ENCODE measurements at places on chromosomes 1 and 21.

GRCh38 chr1:31788825-31789256, 24.7 kb upstream of the ADGRB2 start:
- no peak for DNase-seq

GRCh38 chr1:56330391-56331026, 248.9 kb downstream of the PLPP3 start:
- DNase-seq, result no peak

GRCh38 chr1:38072858-38073257, 26.3 kb upstream of the POU3F1 start:
- no peak for DNase-seq

GRCh38 chr21:27047283-27047657, 80.4 kb upstream of the ADAMTS5 start:
- no peak for DNase-seq

DNA sequence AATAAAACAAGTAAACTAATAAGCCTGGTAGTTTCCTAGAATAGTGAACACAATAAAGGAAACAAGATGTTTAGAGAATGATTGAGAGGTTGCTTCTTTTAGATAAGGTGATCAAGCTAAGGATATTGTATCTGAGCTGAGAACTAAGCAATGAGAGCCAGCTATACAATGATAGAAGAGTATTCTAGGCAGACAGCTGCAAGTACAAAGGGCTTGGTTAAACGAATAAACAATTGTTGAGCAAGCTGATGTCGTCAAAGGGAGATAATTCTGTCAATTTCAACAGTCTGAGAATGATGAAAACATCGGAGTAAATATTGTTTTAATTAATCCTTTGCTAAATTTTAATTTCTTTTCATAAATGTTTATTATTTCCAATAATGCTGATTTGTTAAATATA, 5.5 kb upstream of the FH start:
- no peak for DNase-seq

GRCh38 chr1:19869929-19870328, 12.3 kb upstream of the OTUD3 start:
- no peak for DNase-seq
